Forelimb muscle (tissue), 1 donor: ENCODE measurements at places on chromosomes 11 and 22.

DNA sequence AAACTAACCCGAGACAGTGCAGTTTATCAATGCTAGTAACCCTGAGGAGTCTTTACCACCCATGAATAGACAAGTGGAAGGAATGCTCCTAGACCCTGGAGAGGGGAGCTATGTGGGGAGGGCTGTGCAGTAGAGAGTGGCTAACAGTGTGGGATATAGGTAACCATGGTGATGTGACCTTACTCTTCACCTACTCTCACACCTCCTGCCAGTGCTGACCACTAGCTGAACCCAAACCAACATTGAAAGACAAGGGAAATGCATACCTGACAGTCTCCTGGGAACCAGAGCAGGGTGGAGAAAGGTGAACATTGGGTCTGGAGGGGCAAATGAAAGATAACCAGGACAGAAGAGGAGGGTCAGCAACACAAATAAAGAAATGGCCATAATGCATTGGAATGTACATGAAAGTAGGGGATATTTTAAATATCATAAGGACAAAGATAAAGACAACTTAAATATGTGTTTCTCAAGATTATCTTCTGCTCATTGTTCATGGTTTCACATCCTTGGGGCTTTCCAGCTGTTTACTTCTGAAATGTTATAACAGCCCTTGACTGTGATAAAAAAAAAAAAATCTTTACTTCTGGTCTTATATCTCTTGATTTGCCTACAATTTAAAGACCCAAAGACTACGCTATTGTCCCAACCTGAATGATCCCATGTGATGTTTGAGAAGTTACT is 983.3 kb upstream of the TENM4 start:
- no peak for DNase-seq

- no peak for DNase-seq
Observed at GRCh38 chr11:117070016-117070415, 28.2 kb downstream of the SIK3 start.

- no peak for DNase-seq
Observed at GRCh38 chr22:37746366-37747079, 49.7 kb downstream of the TRIOBP start.

DNA sequence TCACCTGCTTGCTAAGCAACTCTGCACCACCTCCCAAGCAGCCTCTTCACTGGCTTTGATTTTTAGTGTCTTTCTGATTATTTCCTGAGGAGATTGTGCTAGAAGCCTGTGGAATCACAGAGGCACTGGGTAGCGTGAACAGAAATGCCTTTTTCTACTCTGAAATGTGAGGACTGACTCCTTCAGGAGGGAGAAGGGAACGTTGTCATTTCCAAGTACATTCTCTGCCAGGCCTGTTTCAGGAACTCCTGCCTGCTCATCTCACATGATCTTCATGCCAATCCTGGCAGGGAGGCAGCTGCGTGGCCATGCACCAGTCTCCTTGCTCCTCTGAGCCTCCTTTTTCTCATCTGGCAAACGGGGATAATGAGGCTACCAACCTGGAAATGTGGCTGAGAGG is 49.8 kb upstream of the PRDM11 start:
- DNase-seq: no peak

GRCh38 chr11:19723572-19724342 is 11.1 kb downstream of the NAV2 start:
- no peak for DNase-seq

- no peak for DNase-seq
Observed at GRCh38 chr11:76280151-76280881, 74.0 kb upstream of the WNT11 start.

DNA sequence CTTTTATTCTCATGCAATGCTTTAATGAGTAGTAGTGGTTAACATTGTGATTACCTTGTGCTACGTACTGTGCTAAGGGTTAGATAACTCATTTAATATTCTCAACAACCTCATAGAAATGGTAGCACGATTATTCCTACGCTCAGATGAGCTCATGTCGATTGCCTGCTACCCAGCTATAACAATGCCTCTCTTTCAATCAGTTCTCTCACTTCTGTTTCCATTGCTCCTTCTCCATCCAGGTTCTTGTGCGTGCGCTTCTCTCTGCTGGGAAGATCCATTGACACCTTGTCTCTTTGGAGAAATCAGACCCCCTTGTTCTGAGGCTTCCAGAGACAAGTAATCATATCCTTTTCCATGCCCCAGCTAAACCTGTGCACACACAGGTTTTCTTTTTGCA is 120.8 kb downstream of the NECTIN1 start:
- DNase-seq: no peak

DNA sequence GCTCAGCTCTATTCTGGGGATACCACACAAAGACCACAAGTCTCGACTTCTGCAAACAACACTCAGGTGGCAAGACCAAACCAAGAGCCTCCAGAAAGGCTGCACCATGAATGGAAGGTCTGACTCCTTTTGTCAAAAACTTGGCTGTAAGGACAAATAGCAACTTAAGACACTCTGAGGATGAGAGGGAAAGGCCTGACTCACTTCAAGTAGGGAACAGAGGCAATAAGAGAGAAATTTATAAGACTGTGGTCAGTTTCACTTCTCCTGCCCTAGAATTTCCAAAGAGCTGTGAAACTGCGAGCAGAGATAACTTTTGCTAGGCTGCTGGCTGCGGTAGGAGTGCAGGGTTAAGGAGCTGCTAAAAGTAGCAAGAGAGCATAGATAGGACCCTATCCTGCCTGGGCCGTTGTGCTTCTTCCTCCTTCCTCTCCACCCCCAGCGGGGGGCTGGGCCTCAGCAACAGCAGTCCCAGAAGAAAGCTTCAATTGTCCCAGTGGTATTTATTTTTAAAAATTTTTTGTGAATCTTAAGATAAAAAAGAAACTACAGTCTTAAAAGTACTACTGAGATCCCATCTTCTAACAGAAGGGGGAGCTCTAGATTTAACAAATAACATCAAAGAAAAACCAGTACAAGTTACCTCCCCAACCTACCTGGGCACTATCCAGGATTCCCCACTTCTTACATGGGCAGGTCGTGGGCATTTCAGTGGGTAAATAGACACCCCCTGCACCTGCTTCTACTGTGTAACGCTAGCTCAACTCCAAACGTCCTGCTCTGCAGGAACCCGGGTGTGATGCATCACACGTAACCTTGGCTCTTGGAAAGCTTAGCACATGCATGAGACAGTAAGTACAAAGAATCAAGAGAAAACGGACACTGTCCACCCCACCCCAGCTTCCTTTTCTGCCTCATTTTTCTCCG is 66.4 kb downstream of the SGSM3 start:
- no peak for DNase-seq

GRCh38 chr11:72535194-72535547 is 100.8 kb upstream of the CLPB start:
- no peak for DNase-seq

DNA sequence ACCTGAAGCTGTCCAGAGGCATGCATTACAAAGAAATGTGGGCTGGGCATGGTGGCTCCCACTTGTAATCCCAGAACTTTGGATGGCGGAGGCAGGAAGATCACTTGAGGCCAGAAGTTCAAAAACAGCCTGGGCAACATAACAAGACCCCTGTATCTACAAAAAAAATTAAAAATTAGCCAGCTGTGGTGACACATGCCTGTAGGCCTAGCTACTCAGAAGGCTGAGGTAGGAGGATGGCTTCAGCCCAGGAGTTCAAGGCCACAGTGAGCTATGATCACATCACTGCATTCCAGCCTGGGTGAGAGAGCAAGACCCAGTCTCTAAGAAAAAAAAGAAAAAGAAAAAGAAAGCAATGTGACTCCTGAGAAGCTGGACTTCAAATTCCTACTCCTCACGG is 138.5 kb upstream of the HSD17B12 start:
- no peak for DNase-seq

- no peak for DNase-seq
Observed at GRCh38 chr11:121439759-121440158, 12.4 kb upstream of the SORL1 start.

GRCh38 chr11:72224564-72225410 is at the start of gene INPPL1:
INPPL1 (plus strand) TSS chr11:72224767; CDS start chr11:72224985, 218 bp downstream.
- no peak for DNase-seq

- no peak for DNase-seq
Observed at GRCh38 chr11:1652771-1653540, 23.4 kb downstream of the KRTAP5-5 start.

DNA sequence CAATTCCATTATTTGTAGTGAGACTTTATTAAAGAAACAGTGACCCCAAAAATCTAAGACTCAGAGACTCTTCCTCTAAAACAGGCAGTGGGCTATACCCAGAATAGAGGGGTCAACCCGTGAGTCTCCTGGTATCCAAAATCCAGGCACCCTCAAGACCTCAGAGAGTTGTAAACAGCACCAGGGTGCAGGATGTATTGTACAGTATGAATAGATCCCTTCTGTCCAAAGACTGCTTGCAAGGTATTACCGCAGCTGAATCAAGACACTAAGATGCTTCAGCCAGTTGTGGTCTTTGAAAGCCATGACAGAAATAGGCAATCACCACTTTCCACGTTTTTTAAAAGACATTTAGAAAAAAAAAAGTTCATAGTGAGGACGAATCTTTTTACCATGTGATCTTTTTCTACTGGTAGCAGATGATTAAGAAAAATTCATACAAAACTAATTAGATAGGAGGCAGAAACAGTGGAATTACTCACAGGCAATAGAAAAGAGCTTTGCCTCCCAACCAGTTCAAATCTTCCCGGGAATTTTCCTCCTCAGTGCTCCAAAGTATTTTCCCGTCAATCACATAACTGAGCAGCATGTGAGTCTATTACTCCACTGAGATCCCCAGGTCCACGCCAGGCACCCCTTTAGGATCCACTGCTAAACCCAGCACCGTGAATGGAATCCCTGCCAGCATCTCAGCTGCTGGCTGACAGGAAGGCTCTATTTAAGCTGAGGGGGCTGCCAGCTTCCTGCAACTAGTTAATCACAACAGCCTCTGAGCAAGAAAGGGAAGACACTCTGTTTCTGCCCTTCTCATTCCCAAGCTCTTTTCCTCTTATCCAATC is 113.1 kb downstream of the ETS1 start:
- no peak for DNase-seq

DNA sequence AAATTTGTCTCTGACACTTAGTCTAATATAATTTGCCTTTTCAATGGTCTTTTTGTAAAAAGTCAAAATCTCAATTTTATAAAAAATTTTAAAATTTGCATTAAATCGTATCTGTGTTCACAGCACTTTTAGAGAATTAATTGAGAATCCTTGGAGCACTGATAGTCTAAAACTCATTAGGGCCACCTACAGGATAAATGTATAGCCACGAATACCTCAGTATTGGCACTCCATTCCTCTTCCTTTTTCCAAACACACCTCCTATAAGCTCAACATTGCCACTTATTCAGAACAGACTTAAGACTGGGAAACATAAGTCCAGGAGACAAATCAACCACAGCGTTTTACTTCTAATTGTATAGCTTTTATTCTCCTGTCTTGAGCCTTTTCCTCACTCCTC is 776.0 kb upstream of the ARHGAP42 start:
- no peak for DNase-seq

GRCh38 chr11:46520971-46521745 is 72.7 kb downstream of the AMBRA1 start:
- DNase-seq: no peak
